ENCODE measurements at places on chromosomes 4 and X.
A peak's percentile ranks its signal among the peaks of the same experiment; 100 is the strongest.

DNA sequence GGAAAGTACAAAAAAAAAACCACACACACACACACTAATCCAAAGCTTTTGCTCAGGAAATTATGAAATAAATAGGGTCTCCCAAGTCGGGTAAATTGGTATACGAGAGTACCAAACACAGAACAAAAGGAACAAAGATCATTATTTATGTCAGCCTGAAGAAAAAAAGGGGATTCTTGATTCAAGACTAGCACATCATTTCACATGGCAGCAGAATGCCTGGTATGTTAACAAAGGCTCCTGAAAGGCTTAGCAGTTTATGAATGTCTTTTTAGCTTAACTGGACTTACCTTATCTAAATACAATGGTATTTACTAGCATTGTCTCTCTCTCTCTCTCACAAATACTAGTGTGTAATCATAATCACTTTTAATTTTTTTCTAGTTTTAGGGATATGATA is 11.3 kb downstream of the RAP2C start:
- DNase-seq: no peak

DNA sequence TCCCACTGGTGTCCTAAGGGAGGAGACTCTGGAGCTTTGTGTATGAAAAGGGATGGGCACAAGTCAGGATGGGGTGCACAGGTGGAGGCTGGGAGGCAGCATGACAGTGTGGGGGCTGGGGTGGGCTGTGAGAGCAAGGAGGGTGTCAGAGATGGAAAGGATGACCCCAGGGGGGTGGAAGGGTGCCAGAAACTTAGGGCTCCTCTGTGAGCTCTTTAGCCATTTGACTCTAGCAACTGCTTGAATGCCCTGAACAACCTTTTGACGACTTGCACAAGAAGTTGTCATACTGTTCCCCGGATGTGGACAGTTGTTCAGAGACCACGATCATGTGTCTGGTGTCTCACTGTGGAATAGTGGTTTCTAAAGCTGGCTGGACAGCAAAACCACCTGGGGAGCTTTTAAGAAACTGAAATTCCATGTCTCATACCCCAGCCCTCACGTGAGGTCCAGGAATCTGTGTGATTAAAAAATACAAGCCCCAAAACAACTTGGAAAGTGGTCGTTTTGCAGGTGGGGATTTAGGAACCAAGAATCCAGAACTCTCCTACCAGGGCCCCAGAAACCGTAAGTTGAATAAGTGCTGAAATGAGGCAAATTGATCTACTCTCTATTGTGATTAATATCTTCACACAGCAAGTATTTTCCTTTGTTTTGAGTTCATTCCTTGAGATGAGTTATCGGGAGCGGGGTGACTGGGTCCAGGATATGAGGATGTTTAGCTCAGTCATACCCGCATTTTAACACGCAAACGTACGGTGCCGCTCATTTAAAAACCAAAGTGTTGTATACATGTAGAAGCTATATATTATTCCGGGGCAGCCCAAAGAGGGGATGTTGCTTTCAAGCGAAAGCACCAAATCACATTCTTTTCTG is 3.4 kb downstream of the RHOH start:
- peak; percentile 84 for DNase-seq

- DNase-seq: no peak
Observed at GRCh38 chrX:103362474-103362873, 6.2 kb downstream of the TCEAL9 start.

DNA sequence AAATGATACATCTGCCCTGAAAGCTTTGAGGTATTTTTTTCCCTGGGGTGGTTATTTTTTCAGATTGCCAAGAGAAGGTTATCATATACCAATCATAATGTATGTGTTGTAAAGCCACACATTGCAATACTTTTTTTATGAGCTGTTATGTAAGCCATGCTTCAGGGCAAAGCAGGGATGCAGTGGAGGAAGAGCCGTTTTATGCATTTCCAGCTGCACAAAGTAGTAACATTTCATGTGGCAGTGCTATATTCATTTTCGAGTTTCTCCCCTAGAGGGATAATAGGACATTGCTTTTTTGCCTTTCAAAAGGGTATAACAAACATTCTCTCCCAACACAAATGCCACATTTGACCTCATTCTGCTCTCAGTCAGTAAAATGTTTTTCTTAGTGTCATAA is 68.5 kb downstream of the GALNT7 start:
- no peak for DNase-seq

DNA sequence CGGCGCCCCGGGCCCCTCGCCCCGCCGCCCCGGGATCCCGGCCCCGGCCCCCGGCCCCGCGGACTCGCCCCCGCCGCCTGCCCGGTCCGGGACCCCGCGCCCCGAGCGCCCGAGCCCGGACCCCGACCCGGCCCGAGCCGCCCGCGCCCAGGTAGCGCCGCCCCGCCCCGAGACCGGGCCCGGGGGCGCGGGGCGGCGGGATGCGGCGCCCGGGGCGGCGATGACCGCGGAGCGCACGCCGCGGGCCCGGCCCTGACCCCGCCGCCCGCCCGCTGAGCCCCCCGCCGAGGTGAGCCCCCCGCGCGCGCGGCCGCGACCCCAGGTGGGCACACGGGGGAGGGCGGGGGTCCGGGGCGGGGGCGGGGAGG is 224 bp downstream of the FGFRL1 start:
- no peak for DNase-seq

- DNase-seq: no peak
Observed at GRCh38 chrX:79368441-79368840, 1.3 kb upstream of the ITM2A start.

DNA sequence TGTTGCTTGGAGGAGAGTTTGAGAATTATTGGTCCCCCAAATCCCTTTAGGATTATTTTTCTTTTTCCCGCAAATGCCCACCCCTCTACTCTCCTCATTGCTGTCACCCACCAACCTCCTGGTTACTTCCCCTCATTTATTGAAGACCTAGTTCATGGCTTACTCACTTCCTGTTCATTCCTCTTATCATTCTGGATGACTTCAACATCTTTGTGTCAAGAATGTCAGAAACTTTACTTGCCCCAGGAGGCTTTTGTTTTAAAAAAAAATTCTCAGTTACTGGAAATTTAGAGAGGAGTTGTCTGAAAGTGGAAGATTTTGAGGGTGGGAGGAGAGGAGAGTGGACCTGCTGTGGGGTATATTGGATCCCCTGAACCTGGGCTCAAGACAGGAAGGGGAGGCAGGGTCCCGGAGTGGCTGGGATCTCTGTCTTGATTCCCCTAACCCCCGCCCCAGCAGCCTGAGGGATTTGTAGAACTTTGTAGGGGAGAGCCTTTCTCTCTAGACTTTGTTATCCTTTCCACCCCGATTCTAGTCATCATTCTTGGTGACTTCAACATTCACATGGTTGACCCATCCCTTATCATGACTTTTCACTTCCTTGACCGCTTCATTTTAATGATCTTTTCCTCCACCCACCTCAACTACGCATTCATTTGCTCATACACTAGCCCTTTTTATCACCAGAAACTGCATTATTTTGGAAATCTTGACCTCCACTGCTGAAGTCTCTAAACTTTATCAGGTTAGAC is 69.9 kb upstream of the ESX1 start:
- DNase-seq: no peak

- no peak for DNase-seq
Observed at GRCh38 chr4:143511906-143512305, 1.6 kb upstream of the SMARCA5 start.

GRCh38 chr4:76201276-76201675 is 12.3 kb downstream of the SCARB2 start:
- no peak for DNase-seq

- no peak for DNase-seq
Observed at GRCh38 chr4:188714501-188714900, 575.3 kb downstream of the TRIML1 start.

DNA sequence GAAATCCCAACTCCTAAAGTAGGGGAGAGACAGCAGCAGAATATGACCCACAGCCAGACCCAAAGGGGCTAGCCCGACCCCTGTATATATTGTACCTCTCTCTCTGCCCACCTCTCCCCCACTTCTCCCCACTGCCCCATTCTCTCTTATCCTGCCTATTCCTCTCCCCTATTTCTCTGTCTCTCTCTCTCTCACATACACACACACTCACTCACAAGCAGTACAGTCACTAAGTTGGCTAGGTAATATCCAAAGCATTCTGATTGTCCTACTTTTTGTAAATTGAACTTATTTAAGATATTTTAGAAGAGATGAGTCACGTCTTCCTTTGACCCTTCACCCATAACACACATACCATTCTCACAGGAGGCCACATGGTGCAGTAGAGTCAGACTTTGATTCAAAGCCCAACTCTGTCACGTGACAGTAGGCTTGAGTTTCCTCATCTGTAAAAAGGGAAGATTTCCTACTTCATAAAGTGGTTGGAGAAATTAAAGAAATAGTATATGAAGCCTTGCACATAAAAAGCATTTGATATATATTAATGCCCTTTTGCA is 29.5 kb downstream of the SRPX2 start:
- no peak for DNase-seq

DNA sequence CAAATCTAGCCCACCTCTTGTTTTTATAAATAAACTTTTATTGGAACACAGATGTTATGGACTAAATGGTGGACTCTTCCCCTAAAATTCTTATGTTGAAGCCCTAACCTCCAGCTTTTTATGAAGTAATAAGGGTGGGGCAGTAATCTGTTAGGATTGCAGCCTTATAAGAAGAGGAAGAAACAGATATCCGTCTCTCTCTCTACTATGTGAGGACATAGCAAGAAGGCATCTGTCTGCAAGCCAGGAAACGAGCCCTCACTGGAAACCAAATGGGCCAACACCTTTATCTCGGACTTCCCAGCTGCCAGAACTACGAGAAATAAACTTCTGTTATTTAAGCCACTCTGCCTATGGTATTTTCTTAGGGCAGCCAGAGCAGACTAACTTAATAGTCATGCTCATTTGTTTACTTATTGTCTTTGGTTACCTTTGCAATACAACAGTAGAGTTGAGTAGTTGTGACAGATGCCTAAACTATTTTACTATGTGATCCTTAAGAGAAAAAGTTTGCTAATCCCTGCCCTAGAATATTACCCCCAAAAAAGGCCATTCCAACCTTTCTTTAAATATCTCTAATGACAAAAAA is 67.4 kb downstream of the MANBA start:
- DNase-seq: no peak

DNA sequence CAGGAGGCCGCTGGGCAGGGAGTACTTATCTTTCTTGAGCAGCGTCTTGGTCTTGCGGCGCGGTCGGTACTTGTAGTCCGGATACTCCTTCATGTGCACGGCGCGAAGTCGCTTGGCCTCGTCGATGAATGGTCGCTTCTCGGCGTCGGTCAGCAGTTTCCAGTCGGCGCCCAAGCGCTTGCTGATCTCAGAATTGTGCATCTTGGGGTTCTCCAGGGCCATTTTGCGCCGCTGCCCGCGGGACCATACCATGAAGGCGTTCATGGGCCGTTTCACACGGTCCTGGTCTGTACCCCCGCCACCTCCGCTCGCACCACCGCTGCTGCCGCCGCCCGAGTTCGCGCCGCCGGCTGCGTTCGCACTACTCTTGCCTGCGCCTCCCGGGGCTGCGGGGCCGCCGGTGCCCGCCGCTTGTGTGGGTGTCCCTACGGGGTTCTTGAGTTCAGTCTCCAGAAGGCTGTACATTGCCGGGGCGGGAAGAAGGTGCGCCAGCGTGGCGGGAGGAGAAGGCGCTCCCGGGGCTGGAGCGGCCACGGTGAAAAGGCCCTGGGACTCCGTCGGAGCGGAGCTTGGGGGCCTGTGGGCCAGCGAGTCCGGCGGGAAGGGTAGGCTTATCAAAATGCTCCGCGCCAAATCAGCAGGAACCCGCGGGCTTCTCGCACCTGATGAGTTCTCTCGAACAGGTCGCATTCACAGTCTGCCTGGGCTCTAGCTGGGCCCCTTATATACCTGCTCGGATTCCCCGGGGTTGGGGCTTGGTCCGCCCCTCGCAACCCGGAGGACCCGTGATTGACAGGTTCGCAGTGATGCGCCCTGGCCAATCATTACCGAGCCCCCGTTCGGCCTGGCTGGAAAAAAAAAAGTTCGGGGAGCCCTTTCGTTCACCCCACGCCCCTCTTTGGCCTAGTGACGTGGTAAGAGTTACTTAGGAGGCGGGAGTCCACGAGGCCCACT is at the start of gene SOX3:
TSS of gene SOX3 (minus strand) at position 699 of the 954 bp plus-strand sequence. CDS start at position 690, 9 bp downstream.
- DNase-seq: no peak

DNA sequence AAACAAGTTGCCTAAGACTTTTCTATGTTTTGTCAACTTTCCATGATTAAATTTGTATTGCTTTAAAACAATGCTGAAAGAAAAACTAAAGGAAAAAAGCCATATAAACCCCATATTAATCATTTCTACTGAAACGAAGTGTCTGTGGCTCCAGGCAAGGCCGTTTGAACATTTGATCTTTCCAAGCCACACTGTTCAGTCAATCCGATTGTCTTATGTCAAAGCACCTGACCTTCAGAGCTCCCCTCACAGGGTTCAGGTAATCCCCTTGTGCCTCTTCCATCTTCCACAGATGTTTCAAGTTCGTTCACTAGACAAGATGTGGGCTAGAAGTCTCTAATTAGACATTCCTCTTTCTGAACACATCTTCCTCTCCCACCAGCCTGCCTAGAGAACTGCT is 177.1 kb upstream of the NUDT10 start:
- no peak for DNase-seq

DNA sequence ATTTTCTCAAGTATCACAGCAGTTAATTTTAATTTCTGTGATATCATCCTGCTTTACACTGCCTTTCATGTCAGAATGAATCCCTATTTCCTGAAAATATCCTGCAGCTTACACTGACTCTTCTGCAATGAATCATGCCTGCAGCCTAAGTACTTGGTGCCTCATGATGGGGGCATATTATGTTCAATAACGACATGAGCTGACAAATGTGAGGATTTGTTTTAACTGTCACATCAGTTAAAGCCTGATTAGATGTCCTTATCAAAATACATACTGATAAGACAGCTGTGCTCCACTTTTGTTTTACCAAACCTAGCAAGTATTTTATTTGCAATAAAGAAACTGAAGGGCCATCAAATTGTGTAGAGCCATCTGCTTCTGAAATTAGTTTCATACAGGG is 359.9 kb upstream of the AGA start:
- no peak for DNase-seq

GRCh38 chr4:7391637-7392437 is 42.9 kb downstream of the PSAPL1 start:
- DNase-seq: no peak

- DNase-seq: no peak
Observed at GRCh38 chr4:170090352-170091052, 746 bp upstream of the AADAT start.

GRCh38 chrX:155148724-155149537 is 67.3 kb upstream of the VBP1 start:
- DNase-seq: peak; percentile 38

DNA sequence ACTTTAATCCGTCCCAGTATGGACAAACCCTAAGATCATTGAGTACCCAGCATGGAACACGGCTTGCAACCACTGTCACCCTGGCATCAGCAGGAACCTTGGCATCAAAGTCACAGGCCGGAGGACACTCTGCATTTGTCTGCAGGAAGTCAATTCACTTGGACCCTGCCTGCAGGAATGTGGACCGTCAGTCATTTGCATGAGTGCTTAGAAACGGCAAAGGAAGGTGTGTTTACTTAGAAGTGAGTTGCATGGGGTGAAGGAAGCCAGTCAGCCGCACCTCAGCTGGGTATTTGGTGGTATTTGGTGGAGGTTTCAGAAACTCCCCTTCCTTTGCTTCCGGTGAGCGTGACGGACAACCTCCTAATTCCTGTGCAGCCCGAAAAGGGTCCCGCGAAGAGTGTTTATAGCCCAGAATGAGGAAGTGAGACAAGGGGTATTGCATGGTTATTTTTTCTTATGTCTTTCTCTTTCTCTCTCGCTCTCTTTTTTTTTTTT is 15.5 kb downstream of the P2RY8 start:
- DNase-seq: peak; percentile 70

- no peak for DNase-seq
Observed at GRCh38 chrX:10893976-10894375, 217.2 kb upstream of the HCCS start.

Data from activated T-cell treated with anti-CD3 and anti-CD28 coated beads, Interleukin-2, amount 50 U/mL, for 48 hours (primary cell).